ENCODE measurements at places on chromosomes 12 and 14.

GRCh38 chr14:57637901-57638300 lies 144.2 kb upstream of the CCDC198 start:
- DNase-seq = no peak

DNA sequence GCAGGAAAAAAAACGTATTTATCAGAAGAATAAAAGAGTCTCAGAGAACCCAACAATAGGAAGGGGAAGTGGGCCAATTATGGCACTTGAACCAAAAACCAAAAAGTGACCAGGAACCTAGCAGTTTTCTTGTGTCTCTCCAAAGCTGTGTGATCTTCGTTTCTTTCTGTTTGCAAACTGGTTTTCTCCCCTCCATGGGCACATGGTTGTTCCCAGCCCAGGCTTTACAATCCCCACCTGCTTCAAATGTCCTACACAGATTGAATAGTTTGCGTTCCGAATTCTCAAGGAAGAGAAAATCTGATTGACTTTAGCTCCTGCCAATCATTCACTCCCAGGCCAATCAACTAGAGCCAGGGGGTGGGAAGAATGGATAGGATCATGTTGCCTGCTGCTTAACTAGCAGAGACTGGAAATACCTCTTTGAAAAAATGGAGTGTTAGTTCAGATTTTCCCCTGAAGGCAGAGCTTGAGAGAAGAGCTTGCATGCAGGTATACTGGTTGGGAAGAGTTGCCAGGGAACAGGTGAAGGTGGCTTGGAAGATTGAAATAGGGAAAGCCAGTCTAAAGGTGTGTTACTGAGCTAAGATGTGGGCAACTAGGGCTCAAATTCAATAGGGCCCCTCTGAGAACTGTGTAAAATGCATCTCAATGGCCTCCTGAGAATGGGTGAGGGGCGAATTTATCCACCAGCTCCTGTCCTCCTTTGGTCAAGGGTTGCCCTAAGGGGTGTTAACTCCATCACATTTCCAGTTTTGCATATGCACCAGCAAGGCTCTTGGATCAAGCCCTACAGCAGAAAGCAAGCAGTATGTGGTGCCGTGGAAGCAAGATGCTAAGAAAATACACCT lies 106.4 kb upstream of the SRRM4 start:
- DNase-seq = no peak

DNA sequence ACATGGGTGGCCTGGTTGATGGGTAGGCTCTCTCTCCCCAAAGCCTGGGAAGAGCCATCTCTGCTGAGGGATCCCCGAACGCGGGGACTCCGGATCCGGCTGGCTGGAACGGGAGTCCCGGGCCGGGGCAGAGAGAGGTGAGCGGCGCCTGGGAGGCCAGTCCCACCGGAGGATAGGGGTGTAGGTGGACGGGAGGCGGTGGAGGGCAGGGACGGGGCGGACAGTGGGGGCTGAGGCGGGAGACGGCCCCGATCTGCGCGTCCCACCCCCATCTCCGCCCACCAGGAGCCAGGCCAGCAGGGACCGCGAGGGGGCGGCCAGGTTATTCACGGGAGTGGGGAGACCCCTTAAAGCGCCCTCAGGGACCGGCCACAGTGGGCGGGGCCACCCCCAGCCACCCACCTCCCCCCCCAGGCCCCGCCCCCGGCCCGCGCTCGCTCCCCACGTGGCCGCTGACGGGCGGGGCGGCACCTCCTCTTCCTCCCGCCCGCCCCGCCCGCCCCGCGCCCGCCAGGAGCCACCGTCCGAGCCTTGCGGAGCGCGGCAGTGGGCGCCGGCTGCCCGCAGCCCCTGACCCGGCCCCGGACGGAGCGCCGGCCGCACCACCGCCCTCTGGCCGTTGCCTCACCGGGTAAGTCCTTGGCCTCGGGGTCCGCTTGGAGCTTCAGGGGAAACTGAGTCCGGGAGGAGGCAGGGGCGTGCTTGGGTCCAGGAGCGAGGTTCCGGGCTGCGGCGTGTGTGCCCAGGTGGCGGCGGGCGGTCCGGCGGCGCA lies at the start of gene INF2:
Gene INF2 (plus strand): TSS at position 510 of the 772 bp plus-strand sequence. CDS start 11,748 bp downstream, outside the sequence.
- no peak for DNase-seq

GRCh38 chr12:52714887-52715281 lies 11.6 kb upstream of the KRT77 start:
- no peak for DNase-seq

- no peak for DNase-seq
These were observed 965.5 kb downstream of the TMEM121 start for GRCh38 chr14:106491851-106492250.

DNA sequence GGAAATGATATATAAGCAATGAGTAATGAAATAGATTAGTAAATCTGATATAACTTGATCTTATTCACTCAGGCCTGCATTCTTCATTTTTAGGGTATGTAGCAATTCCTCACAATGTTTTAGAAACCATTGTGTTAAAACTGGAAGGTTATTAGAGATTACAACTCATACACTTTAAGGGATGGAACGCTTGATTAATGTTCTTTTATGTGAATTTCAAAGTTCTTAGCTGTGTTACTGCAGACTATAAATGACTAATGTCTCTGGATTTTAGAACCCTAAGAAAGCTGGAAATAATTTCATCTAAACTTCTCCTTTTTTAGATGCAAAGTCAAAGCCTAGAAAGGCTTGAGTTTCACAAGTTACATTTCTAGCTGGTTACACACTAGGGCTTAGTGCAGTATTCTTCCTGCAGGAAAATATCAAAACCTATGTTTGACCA lies 148.2 kb upstream of the CLEC14A start:
- no peak for DNase-seq

DNA sequence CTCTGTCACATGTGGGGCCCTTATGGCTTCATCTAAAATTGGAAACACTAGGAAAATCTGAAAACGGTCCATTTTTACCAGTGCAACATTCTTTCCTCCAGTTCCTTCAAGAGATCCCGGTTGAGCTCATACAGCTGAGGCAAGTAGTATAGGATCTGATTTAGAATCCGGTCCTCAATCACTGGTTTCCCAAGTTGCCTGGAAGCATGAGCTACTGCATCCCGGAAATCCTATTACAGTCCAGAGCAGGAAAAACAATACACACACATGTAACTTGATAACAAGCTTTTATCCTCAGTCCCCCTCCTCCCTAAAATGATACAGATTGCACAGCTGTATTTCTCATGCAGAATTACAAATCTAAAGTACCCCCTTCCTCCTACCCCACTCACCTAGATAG lies 67.9 kb upstream of the NR2C1 start:
- no peak for DNase-seq

DNA sequence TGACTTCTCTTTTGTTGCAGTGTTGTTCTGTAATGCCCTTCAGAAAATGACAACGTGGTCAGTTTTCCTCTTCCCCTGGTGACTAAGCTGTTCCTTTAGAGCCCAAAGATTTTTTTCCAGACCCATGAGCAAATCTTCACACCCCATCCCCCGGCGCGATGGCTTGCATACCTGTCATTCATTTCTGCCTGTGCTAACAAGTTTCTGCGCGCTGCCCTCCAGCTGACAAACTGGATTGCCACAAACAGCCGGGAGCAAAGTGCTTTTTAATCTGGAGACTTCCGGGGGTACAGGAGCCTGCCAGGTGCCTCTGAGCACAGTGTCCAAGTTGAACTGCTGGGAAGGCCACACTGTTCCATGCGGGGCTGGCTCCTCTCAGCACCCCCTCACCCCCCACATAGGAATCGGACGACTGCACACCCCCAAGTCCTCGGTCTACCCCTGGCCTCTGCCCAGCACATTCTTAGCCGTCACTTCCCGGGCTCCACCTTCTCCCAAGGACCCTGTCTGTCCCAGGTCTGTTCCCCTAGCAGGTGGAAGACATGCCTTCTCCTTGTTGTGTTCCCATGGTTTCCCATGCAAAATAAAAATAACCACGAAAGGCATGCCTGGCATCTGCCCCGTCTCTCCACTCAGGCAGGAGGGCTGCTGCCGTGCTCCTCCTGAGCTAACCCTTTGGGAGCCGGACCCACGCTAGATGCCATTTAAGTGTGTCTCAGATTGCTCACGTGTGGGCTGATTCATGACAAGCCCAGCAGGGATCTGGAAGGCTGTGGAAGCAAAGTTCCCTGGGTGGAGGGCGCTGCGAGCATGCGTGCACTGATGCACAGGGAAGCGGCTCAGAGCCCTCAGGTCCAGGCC lies 14.1 kb downstream of the RILPL1 start:
- peak; percentile 67 for DNase-seq

- no peak for DNase-seq
These were observed 28.7 kb downstream of the CCDC59 start for GRCh38 chr12:82329508-82329907.

- no peak for DNase-seq
These were observed 1.7 kb downstream of the ZBTB42 start for GRCh38 chr14:104802394-104803184.

- peak; percentile 75 for DNase-seq
These were observed at the start of gene POC1B for GRCh38 chr12:89525824-89526770. Gene POC1B (minus strand): TSS chr12:89526047. CDS start chr12:89525895, 152 bp downstream.

GRCh38 chr14:64636208-64636979 lies 67.8 kb upstream of the PLEKHG3 start:
- peak; percentile 79 for DNase-seq

GRCh38 chr12:110182281-110182680 lies 58.1 kb downstream of the IFT81 start:
- no peak for DNase-seq

DNA sequence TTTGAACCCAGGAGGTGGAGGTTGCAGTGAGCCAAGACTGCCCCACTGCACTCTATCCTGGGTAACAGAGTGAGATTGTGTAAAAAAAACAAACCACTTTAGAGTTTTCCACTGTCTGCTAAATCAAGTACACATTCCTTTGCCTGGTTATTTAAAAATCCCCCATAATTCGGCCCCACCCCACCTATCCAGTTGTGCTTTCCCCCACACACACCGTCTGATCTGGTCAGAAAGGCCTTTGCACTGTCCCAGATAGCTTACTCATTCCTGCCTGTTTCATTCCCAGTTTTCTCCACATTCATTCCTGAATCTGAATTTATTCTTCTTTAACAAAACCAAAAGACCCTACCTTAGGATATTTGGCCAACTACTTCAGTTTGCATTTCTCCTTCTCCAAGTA lies 29.5 kb downstream of the NINJ2 start:
- no peak for DNase-seq

GRCh38 chr14:49950275-49951228 lies 57.7 kb downstream of the ARF6 start:
- DNase-seq = no peak

- no peak for DNase-seq
These were observed 8.1 kb upstream of the MSI1 start for GRCh38 chr12:120376934-120377572.

GRCh38 chr14:58107947-58108552 lies 44.0 kb downstream of the ARMH4 start:
- DNase-seq = peak; percentile 62

DNA sequence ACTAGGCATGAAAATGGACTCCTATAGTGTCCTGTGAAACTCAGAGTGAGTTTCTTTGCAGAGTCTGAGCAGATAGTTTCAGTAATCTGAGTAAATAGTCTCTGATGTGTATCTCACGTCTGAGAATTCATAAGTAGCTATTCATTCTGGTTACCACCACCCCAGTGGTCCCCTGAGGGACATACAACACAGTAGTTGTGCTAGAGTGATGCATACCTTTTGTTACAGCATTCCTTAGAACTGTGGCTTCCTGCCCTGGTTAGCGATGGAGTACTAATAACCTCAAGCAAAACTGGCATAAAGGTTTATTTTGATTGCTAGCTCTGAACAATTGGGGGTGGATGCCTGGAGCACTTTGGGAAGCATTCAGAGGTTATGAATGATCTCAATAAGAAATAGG lies 114.7 kb downstream of the DAAM1 start:
- no peak for DNase-seq

GRCh38 chr12:91053951-91054715 lies 3.7 kb downstream of the KERA start:
- DNase-seq = no peak

DNA sequence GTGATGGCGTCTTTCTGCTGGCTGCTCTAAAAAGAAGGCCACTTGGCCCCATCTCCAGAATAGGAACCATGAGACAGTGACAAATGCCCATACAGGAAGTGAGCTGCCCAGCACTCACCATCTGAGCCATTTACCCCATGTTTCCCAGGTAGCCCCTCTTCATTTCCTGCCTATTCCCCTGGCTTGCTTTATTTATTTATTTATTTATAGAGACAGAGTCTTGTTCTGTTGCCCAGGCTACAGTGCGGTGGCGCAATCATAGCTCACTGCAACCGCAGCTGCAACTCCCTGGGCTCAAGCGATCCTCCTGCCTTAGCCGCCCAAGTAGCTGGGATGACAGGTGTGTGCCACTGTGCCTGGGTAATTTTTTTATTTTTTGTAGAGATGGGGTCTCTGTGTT lies 71.2 kb downstream of the RIN3 start:
- no peak for DNase-seq

GRCh38 chr14:95483309-95484165 lies 32.9 kb downstream of the SYNE3 start:
- peak; percentile 88 for DNase-seq

DNA sequence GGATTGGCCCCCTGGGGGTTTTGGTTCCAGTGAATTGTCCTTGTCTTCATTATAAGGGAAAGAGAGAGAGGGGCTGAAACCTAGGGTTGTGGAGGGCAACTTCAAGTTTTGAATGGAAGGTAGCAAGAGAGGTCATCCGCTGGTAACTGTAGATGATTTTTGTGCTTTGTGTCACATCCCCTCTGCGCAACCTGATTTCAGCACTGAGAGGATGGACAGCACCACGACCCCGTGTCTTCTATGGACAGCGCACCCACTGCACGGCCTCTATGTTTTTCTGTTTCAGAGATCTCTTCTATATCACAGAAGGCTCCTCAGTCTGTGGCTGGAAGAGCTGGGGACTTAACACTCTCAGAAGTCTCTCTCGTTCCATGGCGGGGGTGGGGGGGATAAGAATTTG lies 127.0 kb upstream of the RPH3A start:
- no peak for DNase-seq

DNA sequence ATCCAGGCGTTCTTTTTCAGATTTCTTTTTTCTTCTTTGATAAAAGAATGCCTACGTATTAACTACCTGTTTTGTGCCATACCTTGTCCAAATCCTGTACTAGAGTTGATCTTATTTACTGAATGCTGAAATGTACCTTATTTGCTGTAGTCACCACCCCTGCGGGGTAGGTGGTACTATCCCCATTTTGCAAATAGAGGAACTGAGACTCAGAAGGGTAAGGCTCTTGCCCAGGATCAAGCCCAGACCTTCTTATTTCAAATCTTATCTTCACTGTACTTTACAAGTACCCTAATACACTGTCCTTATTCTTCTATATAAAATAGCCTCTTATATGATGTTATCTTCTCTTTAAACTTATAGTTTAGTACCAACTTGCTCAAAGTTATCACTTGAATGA lies 206.5 kb downstream of the SLC41A2 start:
- DNase-seq = no peak

GRCh38 chr14:45048385-45048784 lies 35.5 kb upstream of the PRPF39 start:
- no peak for DNase-seq

GRCh38 chr12:96386794-96387193 lies 13.4 kb downstream of the CDK17 start:
- DNase-seq = no peak
